NCI-H69 (cell line): ENCODE measurements at places on chromosomes 1 and 21.

- DNase-seq, result no peak
Measured at GRCh38 chr1:35461966-35462651, 95.1 kb downstream of the KIAA0319L start.

GRCh38 chr1:200693327-200693726, 23.6 kb upstream of the DDX59 start:
- DNase-seq, result no peak

DNA sequence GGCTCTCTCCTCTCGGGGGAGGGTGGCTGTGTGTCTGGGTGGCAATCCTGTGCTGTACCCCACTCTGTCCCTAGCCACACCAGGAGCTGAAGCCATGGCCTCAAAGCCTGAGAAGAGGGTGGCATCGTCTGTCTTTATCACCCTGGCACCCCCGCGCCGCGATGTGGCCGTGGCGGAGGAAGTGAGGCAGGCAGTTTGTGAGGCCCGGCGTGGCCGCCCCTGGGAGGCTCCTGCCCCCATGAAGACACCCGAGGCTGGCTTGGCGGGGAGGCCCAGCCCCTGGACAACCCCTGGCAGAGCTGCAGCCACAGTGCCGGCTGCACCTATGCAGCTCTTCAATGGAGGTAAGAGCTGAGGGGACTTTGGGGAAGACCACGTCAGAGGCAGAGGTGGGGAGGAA, 6.3 kb downstream of the FBLIM1 start:
- no peak for DNase-seq

DNA sequence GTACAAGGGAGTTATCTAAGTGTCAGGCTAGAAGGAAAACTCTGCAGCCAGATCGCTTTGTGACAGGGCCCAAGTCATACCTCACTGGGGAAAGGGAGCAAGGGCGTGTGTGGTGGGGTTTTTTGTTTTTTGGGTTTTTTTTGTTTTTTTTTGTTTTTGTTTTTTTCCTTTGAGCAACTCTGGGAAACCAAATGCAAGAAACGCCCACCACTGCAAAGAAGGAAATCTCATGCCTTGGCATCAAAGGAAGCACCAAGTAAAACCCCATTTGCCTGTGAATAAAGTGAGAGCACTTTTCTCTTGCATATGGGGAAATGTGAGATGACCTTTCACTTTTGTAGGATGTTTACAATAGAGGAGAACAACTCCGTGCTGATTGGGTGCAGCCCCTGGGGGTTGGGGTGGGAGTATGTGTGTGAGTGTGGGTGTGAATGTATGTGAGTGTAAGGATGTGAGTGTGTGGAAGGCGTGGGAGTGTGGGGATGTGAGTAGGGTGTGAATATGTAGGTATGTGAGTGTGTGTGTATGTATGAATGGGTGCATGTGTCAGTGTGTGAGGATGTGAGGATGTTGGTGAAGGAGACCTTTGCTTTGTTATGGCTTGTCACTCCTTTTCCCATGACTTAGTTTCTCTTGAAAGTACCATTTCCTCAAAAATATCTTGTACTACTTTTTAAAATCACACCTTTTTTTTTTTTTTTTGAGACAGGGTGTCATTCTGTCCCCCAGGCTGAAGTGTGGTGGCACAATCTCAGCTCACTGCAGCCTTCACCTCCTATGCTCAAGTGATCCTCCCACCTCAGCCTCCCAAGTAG, 34.6 kb downstream of the IL12RB2 start:
- DNase-seq, result no peak

- DNase-seq, result peak; percentile 91
Measured at GRCh38 chr1:88892357-88892877, 1.1 kb upstream of the GTF2B start.

GRCh38 chr1:184390889-184391288, 4.1 kb downstream of the C1orf21 start:
- no peak for DNase-seq

DNA sequence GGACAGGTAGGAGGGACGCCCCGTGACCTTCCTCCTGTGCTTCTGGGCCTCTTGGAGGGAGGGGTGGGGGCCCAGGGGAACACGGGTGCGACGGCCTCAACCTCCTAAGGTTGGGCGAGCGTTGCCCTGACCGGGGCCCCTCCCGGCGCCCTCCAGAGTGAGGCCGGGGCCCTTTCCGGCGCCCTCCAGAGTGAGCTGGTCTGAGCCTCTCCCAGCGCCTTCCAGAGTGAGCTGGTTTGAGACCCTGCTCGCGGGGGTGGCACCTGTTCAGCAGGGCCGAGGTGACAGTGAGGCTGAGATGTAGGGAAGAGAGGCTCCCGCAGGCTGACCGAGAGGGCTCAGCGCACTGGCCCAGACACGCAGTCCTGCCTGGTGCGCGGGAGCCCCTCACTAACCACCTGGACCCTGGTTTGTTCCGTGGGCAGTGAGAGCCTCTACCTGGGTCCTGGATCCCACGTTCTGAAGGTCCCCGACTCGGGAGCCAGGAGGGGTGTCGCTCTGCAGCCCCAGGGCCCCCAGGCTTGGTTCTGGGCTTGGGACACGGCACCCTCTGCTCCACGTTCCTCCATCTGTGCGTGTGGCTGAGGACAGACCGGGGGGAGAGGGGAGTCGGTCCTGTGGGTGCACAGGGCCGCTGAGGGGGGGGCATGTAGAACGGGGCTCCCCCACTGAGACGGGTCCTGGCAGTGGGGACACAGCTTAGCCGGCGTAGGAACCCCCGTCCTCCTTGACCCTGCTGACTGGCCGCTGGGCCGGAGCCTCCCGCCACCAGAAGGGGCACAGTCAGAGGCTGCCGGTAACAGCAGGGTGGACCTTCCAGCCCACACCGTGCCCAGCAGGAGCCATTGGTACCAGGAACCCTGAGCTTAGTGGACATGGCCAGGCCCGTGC, 1.4 kb downstream of the COL6A1 start:
- DNase-seq, result no peak

GRCh38 chr1:177181280-177181630, 10.5 kb downstream of the BRINP2 start:
- DNase-seq, result no peak

DNA sequence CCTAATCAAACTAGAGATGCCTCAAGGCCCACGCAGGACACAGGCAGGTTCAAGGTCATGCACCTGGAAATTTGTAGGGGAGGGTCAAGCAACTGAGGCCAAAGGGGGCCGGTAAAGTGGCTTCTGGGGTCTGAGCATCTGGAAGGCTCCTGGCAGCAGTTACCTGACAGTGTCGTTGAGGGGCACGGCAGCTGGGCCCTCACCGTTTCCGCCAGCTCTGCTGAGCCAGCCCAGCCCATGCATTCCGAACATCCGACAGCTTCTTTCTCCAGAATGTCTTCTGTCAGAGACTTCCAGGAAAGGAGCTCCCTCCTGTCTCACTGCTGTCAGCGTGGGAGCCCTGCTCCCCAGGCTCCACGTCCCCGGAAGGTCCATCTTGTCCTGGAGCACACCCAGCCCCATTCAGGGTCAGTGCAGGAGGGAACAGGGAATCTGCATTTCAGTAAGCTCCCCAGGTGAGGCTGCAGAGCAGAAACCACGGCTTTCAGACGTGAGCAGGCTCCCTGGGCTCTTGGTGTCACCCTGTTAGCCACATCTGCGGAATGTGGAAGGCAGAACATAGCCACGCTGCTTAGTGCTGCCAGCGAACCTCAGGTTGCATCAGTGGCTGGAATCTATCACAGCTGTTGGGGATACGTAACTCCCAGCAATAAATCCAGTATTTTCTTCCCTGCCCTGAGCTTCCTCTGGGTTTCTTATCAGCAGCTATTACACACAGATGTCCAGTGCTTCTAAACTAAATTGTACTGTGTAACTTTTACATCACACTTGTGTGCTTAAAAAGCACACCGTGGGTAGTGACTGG, 36.3 kb upstream of the FAM3B start:
- no peak for DNase-seq

GRCh38 chr1:78004719-78005447, at the start of gene DNAJB4:
Gene DNAJB4 (plus strand): TSS chr1:78004939. CDS start chr1:78005111, 172 bp downstream.
- peak; percentile 89 for DNase-seq

DNA sequence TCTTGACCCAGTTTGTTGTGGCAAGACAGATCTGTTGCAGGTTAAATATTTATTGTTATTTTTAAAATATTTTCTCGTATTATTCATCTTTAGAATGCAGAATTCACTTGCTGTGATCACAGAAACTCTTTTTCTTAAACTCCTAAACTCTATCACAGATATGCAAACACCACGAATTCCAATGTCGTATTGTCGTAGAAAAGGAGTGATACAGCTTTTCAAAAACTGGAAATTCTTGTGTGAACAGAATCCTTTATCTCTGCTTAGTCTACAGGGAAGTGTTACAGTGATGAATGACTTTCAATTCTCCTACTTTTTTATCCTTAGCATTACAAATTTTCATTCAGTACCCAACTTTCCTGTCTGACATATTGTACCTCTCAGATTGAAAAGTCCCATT, 1329.5 kb upstream of the B3GALT2 start:
- no peak for DNase-seq

DNA sequence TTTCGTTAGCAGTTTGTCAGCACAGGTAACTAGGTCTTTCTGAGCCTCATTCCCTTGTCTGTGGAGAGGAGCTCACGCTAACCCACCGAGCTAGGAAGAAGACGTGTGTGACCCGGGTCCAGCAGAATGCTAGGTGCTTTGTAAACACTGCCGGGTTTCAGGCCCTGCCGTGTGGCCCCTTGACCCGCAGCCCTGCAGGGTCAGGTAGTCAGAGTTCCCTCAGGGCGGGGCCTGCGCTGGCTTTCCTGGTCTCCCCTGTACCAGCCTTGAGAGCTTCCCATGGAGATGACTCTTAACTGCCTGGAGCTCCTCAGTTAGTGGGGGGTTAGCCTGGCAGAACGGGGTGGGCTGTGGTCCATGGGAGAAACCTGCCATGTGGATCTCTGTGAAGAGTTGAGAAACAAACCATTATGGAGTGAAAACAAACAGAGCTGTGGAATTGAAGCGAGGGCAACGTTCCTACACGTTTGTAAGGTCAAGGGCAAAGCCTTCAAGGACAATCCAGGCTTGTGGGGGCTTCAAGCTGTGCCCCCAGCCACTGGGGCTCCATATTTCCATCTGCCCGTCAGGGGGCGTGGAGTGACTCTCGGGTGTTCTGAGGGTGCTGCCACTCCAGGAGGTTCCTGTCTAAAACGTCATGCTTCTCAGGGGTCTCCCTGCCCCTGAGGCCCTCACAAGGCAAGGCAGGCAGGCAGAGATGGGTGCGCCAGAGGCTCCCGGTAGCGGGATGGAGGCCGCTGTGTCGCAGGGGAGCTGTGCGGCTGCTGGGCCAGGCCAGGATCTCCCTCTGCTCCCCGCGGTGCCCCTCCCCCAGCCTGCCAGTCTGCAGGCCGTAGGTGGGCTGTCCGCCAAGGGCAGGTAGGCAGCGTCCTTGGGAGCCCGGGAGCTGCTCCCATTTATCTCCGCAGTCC, 23.8 kb downstream of the LHX4 start:
- no peak for DNase-seq

DNA sequence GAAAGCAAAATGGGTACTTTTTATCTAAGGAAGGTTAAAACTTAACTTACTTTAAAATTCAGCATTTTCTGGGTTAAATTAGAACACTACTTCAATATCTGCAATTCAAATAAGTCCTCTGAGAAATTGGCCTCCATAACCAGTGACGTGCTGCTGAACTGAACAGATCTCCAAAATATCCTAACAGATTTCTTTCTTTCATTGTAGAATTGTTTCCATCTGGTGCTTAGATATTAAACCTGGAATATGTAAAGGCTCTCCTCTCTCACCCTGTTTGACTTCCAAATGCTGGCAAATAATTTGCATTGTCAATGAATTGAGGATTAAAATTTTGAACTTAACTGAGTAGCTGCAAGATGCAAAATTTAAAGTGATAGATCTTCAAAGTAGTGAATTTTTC, 316.9 kb upstream of the CXADR start:
- no peak for DNase-seq

GRCh38 chr1:167722152-167722869, 529 bp downstream of the MPZL1 start:
- DNase-seq, result peak; percentile 84

- no peak for DNase-seq
Measured at GRCh38 chr1:192378276-192378675, 61.5 kb downstream of the RGS21 start.

DNA sequence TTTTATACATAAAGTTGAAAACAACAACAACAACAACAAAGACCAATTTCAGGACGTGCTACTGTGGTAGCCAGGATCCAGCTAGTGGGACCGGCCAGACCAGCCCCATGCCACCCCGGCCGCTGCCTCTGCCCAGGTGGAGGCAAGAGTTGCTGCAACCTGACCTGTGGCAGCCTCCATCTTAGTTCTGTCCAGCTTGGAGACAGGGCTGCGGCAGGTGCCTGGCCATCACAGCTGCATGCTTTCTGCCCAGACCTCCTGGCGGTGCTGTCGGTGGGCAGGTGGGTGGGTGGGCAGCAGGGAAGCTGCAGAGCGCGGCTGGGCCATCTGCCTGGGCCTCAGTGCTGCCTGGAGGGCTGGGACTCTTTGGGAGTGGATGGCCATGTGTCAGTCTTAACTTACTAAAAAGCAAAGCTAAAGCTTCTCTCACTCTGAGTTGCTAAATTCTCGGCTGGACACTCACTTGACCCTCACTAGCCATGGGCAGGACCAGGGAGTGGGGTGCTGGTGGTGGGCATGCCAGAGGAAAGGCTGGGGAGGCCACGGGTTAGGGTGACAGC, 38.6 kb downstream of the KIAA1614 start:
- no peak for DNase-seq

DNA sequence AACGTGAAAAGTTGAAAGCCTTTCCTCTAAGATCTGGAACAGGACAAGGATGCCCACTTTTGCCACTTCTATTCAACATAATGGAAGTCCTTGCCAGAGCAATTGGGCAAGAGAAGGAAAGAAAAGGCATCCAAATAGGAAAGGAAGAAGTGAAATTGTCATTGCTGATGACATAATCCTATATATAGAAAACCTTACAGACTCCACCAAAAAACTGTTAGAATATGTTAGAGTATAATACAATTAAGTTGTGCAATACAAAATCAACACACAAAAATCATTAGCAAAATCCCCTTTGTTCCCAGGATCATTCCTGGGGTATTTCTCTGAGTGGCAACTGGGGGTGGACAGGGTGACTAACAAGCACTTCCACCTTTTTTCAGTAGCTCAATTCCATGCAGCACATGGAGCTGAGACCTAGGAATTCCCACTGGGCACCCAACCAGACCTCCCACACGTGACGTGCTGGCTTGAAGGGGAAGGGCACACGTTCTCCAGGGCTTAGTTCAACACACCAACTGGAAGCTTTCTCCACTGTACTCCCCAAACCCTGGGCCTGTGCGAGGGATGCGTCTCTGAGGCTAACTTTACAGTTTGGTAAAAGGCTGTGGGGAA, 9.6 kb downstream of the STUM start:
- no peak for DNase-seq
